Head of caudate nucleus (tissue), 42 donors: ENCODE measurements at places on chromosomes 12 and 14.

DNA sequence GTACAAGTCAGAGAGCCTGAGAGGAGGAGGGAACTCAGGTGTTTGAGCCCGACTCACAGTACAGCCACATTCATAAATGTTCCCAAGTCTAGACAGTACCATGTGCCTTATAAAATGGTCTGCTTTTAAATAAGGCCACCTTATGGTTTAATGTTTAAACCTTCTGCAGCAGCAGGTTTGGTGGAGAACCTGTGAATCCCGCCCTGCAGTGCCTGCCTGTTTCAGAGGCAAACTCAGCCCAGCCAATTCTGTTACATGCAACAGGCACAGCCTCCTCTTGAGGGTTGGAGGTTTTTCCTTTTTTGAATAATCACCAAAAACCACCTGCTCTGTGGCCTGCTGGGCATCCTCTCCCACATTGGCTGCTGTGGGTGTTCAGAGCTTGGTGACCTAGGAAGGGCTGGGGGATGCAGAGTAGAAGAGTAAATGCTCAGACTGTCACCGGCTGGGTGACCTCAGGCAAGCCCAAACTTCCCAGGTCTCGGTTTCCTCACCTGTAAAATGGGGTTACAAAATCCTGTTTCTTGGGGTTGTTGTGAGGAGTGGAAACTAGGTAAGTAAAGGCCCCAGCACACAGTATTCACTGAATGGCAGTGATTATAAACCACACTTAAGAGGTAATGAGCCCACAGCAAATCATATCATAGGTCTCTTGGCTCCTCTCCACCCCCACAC, 28.0 kb downstream of the NUAK1 start:
- DNase-seq: no peak

GRCh38 chr12:52323001-52323400, 1.8 kb upstream of the KRT83 start:
- DNase-seq: no peak

DNA sequence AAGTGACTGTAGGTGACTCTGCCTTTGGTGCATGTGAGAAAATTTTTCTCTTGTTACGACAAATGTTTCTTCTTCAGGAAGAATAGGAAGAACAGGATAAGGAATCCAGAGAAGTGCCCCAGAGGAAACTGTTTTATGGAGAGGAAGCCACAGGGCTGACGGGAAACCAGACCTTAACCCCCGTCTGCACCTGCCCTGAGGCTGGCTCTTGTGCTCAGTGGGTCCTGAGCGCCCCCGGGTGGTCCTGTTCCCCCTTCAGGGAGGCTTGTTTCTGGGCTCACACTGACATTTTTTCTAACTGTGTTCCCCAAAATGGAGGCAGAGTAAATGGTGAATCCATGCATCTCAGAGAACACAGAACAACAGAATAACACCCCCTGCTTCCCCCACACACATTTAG, 691.8 kb downstream of the TMEM121 start:
- no peak for DNase-seq

DNA sequence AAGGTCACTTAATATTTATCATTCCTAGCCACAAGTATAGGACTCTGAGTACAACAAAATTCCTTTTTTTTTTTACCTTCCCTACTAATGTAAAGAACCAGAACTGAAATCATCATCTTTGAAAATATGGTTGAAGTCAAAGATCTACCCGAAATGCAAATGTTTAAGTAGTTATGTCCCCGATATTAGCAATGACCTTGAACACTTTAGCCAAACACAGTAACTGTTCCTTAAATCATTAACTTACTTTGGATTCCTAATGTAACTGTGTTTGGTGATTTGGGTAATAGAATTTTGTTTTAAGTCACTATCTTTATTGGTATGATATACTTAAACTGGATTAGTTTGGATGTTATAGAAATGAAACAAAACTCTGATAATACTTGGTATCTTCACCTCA, 14.4 kb downstream of the ITPR2 start:
- DNase-seq: no peak

DNA sequence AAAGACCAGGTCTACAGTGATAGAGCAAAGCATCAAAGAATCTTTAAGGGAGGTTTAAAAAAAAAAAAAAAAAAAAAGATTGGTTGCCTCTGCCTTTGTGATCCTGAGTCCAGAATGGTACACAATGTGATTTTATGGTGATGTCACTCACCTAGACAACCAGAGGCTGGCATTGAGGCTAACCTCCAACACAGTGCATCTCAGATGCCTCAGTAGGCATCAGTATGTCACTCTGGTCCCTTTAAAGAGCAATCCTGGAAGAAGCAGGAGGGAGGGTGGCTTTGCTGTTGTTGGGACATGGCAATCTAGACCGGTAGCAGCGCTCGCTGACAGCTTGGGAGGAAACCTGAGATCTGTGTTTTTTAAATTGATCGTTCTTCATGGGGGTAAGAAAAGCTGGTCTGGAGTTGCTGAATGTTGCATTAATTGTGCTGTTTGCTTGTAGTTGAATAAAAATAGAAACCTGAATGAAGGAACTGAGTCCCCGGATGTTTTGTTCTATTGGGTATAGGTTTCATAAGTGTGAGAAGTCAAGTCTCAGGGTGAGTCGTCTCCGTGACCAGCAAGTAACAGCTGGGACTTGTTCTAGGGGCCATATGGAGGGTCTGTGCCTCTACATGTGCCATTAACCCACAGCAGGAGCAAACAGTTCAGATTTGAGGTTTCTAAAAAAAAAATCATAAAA, 9.3 kb downstream of the PEBP1 start:
- DNase-seq: no peak

- no peak for DNase-seq
Observed at GRCh38 chr12:82619644-82620043, 67.1 kb upstream of the TMTC2 start.

- DNase-seq: no peak
Observed at GRCh38 chr14:21669284-21669683, 4.3 kb downstream of the OR4E1 start.

DNA sequence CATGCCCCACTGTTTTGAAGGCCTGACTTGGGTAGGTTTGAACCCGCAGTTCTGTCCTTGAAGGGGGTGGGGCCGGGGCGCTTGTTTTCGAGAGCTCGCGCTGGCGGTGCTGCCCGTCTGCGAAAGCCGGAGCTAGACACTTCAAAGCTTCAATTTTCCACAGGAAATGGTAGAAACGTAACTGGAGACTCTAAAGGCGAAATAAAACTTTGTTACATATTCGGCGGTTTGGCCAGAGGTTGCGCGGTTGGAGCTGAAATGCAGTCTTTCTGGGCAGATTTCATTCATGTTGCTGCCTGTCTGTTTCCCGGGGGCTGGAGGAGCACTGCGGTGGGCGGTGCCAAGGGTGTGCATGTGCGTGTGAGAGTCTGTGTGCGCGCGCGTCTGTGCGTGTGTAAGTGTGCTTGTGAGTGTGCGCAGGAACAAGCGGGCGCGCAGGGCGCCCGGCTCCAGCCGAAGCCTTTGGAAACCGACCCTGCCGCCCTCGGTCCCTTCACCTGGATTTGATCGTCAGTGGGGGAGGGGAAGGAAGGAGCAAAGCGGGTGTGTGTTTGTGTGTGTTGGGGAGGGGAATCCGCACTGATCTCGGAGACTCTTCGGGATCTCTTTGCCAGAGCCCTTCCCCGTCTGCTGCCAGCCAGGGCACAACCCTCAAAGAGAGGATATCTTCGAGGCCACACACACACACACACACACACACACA, 227.7 kb upstream of the CRY1 start:
- no peak for DNase-seq

- no peak for DNase-seq
Observed at GRCh38 chr12:67853204-67853603, 136.0 kb upstream of the IFNG-AS1 start.

GRCh38 chr12:90572778-90573177, 382.2 kb downstream of the CCER1 start:
- no peak for DNase-seq

DNA sequence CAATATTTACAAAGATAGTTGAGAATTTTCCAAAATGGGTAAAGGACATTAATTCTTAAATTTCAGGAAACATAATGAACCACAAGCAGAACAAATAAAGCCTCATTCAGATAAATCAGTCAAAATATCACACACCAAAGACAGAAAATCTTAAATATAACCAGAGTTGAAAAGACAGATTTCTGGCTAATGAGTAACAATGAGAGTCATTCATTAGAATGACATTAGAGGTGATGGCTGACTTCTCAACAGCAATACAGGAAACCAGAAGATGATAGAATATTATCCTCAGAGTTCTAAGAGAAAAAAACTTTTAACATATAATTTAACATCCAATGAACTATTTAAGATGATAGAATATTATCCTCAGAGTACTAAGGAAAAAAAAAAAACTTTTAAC, 124.2 kb downstream of the DENND5B start:
- no peak for DNase-seq

- DNase-seq: no peak
Observed at GRCh38 chr14:60951776-60952435, 29.0 kb downstream of the TRMT5 start.

DNA sequence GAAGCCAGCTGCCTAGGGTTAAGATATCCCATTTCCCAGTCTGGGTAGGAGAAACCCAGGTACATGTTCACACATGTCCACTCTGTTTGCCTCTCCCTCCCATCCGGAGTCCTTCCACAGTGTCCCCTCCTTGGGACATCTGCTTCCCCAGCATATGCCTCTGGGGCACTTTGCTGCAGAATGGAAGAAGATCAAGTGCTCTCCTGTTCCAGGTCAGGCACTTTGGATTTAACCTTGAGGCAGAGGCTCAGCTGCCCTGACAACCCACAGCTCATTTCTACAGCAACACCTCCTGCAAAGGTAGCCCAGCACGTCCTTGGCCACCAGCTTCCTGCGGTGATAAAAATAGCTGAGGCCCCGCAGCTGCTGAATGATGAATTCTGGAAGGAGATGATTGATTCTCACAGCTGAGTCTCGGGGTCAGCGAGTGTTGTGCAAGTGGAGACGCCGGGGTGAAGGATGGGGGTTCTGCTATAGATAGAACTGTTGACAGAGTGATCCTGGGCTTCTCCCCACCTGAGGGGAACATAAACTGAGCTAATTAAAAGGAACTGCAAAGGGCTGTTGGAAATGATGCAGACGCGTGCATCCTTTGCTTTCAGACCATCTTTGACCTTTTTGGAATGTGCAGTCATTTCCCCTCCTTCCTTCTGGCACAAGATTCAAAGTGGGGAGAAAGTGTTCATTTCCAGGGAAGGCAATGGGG, 145.0 kb downstream of the SLC38A6 start:
- no peak for DNase-seq
